Activated gamma-delta T cell (primary cell): ENCODE measurements at places on chromosomes 3 and 15.

DNA sequence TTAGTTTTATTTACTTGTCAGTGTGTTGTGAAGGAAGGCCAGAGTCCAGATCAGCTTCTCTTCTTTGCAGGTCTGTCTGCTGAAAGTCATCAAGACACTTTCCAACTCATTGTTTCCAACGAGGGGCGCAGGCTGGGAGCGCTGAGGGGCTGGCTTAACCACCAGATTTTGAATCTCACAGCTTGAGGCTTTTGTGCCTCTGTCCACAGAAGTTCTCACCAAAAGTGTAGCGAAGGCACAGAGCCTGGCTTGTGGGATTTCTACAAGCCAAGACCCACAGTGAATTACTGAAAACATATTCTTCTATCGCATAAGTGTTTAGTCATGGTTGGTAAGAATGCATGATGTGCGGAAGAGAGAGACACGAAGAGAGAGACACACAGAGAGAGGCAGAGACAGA lies 35.2 kb downstream of the BHLHE40 start:
- DNase-seq = no peak

GRCh38 chr15:65873256-65873655 lies 4.0 kb downstream of the RAB11A start:
- DNase-seq = no peak

DNA sequence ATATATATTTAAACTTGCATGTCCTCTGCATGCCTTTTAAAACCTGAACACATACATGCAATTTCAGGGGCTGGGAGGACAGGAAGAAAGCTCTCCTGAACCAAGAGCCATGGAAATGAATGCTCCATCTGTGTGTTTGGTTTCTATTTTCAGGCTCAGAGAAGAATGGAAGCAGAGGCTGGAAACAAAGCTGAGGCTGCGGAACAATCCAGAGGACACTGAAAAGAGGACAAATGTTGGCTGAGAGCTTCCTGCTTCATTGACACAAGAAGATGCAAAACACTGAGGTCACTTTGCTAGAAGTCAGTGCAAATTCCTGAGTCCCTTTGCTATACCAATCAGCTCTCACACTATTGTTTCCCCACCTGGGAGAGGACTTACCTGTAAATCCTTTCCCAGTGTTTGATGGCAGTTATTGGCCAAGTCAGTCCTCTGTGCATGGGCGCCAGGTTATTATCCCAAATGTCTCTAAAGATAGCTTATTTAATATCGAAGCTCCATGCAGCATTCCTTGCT lies 12.7 kb downstream of the FAM240A start:
- DNase-seq = no peak

DNA sequence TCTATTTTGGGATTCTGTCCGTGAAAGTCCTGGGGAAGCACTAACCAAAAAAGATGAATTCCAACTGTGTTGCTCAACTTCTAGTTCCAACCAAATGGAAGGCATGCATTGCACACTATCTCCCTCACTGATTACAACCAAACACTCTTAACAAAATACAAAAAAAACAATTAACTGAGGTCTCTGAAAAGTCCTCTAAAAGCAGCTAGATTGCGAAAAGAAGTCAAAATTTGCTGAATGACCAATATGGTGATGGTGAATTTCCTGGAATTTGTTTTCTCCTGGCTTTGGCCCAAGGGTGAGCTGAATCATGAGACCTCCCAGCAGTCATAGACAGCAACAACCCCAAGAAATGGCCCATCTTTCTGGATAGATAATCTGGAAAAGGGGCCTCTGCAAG lies 28.3 kb downstream of the CYP19A1 start:
- DNase-seq = no peak

DNA sequence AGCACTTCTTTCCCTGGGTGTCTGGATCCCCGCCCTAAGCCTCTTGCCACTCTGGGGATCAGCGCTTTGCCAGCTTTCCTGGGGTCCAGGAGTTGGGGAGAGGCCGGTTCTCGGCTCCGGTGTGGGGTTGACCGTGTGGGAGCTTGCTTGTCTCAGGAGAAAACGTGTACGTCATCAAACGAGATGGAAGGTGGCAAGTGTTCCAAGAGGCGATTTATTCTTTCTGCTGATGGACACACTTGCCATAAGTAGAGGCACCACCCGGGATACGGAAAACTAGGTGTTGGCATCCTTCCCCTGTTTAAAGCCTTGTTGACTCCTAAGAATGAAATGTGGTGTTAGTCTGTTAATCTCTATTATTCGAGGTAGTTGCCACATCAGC lies 295 bp downstream of the ZWILCH start:
- DNase-seq = no peak
